Ovary (tissue), 10 donors: ENCODE measurements at places on chromosomes 3 and 15. TPM values are rescaled to one million over a fixed set of nuclear protein-coding genes. Genes with fewer than 3 reads are reported as not detected.

SPSB4 gene
- polyA plus RNA-seq = 0.57 TPM

STXBP5L gene
- polyA plus RNA-seq = 2.5 TPM

COL6A5 gene
- polyA plus RNA-seq = 0.04 TPM

SPTBN5 gene
- polyA plus RNA-seq = 0.28 TPM

C3orf49 gene
- polyA plus RNA-seq = not detected

RIOX2 gene
- 10.3 TPM for polyA plus RNA-seq

CSK gene
- 9.2 TPM for polyA plus RNA-seq

GRIP2 gene
- 11.2 TPM for polyA plus RNA-seq

XCR1 gene
- 1.2 TPM for polyA plus RNA-seq

FOXB1 gene
- not detected for polyA plus RNA-seq

FETUB gene
- not detected for polyA plus RNA-seq

ZIC1 gene
- 0.10 TPM for polyA plus RNA-seq

CAPN7 gene
- polyA plus RNA-seq = 20.7 TPM

TGM4 gene
- not detected for polyA plus RNA-seq

EXD1 gene
- not detected for polyA plus RNA-seq

UNC45A gene
- polyA plus RNA-seq = 30.5 TPM

TMEM212 gene
- not detected for polyA plus RNA-seq

ZNF501 gene
- polyA plus RNA-seq = 3.4 TPM

CD86 gene
- 0.85 TPM for polyA plus RNA-seq

DNA sequence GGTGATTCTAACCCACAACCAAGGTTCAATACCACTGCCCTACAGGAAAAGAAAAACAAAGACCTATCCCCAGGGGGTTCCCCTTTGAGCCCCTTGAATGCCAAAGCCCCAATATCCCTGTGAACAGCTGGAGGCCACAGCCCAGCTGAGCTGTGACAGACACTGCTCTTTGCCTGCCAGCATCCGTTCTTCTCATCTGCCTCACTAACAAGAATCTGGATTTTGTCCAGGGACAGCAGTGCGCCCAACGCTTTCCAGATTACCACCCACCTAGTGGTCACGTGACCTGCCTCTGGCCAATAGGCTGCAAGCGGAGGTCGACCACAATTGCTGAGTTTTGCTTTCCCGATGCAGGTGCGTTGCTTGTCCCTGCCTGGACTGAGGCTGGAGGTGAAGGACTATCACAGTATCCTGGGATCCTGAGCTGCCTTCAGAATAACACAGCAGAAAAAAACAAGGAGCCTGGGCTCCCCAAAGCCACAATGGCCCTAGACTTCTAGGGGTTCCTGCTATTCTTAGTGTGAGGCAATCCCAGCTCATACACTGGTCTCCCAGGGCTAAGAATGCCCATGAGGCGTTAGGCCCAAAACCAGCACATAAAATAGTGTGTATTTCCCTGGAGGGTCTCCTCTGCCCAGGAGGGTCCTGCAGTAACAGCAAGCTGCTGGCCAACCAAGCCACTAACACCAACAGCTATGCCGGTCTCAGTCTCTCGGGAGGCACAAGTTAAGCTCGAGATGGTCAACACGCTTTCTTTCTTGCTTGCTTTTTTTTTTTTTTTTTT, 13.8 kb downstream of the BDH1 start:
- no peak for DNase-seq

GRCh38 chr3:150868282-150868681, 37.0 kb downstream of the MINDY4B start:
- peak; percentile 37 for DNase-seq

GRCh38 chr3:45772341-45773035, 23.8 kb downstream of the SLC6A20 start:
- no peak for DNase-seq

DNA sequence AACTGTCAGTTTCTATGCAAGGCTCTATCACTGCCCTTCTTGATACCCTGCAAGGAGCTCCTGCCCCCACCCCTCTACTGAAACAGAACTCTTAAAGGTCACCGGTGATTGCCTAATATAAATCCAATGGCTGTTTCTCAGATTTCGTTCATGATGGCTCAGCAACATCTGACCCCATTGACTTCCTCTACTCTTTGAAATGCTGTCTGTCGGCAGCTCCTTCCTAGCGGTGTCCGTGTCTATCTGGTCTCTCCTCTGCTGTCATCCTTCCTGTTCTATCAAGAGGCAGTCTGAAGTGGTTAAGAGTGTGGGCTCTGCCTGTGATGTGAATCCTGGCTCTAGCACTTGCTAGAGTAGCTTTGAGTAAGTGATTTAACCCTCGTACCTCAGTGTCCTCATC, 5.5 kb downstream of the TMEM266 start:
- DNase-seq = no peak

- DNase-seq = no peak
Observed at GRCh38 chr3:4732925-4733324, 239.8 kb downstream of the ITPR1 start.

GRCh38 chr3:124907957-124908356, 20.8 kb upstream of the ITGB5 start:
- DNase-seq = no peak

- DNase-seq = no peak
Observed at GRCh38 chr15:91356083-91356482, 256.0 kb downstream of the SV2B start.

DNA sequence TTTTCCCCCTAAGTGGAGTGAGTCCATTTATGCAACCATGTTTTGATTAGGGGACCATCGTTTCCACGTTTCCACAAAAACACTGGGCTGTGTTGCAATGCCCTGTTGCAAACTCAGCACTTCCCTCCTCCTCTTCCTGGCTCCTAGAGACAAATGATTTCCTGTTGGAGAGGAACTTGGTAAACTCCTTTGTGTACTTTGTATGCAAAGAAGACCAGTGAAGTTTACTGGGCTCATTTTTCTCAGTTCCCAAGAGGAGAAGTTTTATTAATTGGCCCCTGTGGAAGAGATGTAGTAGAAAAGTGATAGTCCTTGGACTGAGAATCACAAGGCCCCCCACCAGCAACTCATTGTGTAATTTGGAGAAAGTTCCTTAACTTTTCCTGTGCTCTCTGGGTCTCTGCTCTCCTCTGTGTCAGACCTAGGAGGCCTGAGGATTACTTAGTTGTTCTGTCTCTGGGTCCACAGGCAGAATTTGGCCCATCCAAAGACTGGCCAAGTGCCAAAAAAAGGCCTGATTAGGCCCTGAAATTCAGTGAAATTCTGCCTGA, 95.0 kb downstream of the ATG7 start:
- DNase-seq = peak; percentile 60

GRCh38 chr3:129867506-129868124, 25.9 kb downstream of the TMCC1 start:
- no peak for DNase-seq

- DNase-seq = no peak
Observed at GRCh38 chr3:171566803-171567422, 106.7 kb upstream of the TNIK start.

- DNase-seq = no peak
Observed at GRCh38 chr3:157333551-157333991, 103.1 kb upstream of the PTX3 start.

GRCh38 chr3:162022911-162023310, 526.3 kb downstream of the OTOL1 start:
- no peak for DNase-seq

GRCh38 chr3:175340338-175341015, 481.3 kb downstream of the NAALADL2 start:
- DNase-seq = no peak

DNA sequence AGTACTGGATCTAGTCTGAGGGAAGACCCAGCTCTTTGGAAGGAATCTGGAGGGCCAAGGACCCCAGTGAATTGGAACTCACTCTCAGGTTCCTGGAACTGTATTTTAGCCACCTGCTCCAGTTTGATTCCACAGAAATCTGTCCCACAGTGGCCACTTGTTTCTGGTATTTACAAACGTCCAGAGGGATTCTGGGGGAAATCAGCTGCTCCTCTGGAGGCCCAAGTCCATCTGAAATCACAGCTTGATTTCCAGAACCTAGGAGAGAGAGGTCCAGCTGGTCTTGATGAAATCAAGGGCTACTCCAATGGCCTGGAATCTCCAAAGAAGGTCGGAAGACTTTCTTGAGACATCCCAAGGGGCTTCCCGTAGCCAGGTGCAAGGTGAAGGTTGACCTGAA, 132.3 kb upstream of the UMPS start:
- no peak for DNase-seq

- no peak for DNase-seq
Observed at GRCh38 chr15:96716075-96716474, 385.6 kb downstream of the NR2F2 start.

- no peak for DNase-seq
Observed at GRCh38 chr15:81118361-81118760, 15.7 kb upstream of the CFAP161 start.

GRCh38 chr15:90141646-90142045, 39.4 kb upstream of the IDH2 start:
- no peak for DNase-seq

DNA sequence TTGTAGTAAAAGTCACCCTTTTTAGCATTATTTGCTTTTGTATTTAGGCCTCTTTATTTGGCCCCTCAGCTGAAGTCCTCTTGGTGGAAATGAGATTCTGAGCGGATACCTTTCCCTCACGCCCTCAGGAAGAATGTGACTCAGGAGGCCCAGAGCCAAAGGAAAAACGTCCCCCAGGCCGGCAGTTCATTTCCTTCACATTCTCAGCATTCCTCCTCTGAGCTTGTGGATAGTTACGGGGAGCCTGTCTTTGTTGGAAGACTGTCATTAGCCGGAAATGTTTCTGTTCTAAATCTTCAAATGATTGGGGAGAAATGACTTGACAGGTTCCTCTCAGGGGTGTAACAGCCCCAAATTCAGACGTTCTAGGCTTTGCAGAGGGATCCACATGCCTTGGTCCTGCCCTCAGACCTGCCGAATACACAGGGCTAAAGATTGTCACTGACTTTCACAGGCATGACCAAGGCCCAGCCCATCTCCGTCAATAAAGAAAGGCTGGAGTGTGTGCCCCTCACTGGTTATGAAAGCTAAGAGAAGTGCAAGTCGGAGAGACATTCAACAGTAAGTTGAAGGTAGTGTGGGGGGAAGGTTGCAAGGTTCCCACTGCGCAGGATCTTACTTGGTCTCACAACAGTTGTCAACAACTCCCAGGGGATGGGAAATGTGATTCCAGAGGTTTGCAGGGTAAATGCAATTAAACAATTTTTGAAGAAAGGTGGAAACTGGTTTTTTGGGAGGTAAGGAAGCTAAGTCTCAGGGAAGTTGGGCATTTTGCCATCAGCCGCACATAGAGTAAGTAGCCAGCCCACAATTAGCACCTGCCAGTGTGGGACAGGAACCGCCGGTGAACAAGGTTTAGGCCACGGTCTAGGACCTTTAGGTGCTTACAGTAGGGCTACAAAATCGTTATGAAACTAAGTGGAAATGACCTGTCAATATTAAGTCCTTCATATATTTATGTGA, 39.7 kb upstream of the MYZAP start:
- DNase-seq = no peak

GRCh38 chr15:46080016-46080415, 445.2 kb downstream of the SQOR start:
- no peak for DNase-seq

DNA sequence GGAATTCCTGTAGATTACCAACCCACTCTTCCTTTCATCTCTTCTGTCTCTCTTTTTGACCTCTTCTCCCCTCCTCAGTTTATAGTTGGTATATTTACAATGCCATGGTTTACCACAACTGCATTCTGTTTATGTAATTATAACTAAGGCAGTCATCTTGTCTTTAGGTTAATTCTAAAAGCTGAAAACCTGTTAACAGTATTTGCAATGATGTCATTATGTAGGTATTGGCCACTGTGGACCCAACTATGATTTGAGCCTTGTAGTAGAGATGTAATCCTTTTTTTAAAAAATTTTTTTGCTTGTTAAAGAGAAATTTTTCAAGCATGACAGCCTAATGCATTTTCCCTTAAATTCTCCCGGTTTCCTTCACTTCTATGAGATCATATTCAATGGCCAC, 30.7 kb upstream of the CHST2 start:
- no peak for DNase-seq

GRCh38 chr15:88608607-88609181, 12.4 kb upstream of the AEN start:
- no peak for DNase-seq

DNA sequence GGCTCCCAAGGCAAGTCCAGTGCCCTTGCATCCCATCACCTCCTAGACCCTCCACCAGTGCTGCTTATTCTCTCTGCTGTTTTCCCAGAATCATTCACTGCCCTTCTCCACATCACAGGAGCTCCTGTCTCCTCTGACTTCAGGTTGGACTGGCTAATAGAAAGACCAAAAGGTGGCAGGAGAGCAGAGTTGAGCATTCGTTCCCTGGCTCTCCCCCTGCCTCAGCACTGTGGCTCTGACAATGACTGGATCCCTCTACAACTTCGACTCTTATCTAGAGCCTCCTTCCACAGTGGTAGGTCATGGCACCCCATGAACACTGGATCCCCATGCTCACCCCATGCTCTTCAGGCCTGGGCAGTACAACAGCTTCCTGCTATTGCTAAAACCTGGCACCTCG, 243.6 kb downstream of the LRRN1 start:
- no peak for DNase-seq

DNA sequence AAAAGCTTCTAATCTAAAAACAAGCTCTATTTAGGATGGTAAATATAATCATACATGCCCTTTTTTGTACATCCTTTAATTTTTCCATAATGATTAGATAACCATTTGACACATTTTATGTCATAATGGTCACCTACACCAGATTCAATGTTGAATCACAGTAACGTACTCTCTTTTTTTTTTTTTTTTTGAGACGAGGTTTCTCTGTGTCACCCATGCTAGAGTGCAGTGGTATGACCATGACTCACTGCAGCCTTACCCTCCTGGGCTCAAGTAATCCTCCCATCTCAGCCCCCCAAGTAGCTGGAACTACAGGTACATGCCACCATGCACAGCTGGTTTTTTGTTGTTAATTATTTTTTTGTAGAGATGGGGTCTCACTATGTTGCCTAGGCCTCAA, 49.2 kb downstream of the PROS1 start:
- DNase-seq = no peak

GRCh38 chr3:25432176-25432720, 4.2 kb downstream of the RARB start:
- DNase-seq = no peak

DNA sequence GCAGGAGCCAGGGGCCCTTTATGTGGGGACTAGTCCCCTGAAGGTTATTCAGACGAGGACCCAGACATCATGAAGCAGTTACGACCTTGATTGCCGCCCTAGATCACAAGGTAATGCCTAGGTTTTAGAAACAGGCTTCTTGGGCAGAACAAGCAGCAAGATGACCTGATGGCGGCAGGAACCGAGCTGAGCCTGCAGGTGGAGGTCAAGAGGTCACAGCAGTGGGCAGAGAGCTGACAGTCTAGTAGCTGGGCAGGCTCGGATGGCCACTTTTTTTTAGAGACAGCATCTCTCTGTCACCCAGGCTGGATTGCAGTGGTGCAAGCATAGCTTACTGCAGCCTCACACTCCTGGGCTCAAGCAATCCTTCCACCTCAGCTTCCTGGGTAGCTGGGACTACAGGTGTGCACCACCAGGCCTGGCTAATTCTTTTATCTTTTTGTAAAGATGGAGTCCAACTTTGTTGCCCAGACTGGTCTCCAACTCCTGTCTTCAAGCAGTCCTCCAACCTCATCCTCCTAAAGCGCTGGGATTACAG, 83.5 kb upstream of the ABHD17C start:
- no peak for DNase-seq
